Mucosa of gallbladder (tissue), 1 donor: ENCODE measurements at places on chromosomes 6 and 20. TPM values are rescaled to one million over a fixed set of nuclear protein-coding genes. Genes with fewer than 3 reads are reported as not detected.

CALHM6 gene
- total RNA-seq, result 4.8 TPM

ID1 gene
- 59.7 TPM for total RNA-seq

GJA1 gene
- 109 TPM for total RNA-seq

DDRGK1 gene
- total RNA-seq, result 139 TPM

PNPLA1 gene
- 0.14 TPM for total RNA-seq

RIPOR3 gene
- total RNA-seq, result 6.4 TPM
